Keratinocyte (primary cell): ENCODE measurements at places on chromosomes 7 and 10.

GRCh38 chr10:53977267-53977666 lies 823.8 kb downstream of the PCDH15 start:
- DNase-seq, result no peak

DNA sequence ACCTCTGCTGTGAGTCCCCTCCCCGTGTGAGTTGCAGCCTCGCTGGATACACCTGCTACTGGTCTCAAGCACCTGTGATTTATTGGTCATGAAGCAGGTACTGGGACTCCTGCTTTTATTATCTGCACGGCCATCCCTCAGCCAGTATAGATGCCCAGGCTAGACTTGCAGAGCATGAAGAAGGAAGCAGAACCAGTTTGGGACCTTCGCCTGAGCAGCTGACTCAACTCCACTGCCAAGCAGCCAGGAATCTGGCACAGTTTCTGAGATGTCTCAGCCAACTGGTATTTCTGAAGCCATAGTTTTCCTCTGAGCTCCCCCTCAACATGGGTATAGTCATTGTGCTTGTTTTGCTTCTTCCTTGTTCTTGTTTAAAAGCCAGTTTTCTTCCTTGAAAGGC lies 28.0 kb upstream of the SLC39A12 start:
- peak; percentile 85 for DNase-seq

- no peak for DNase-seq
These were observed 240.8 kb downstream of the RPS24 start for GRCh38 chr10:78274491-78274890.

- DNase-seq, result no peak
These were observed 33.4 kb upstream of the AFAP1L2 start for GRCh38 chr10:114437473-114438292.

DNA sequence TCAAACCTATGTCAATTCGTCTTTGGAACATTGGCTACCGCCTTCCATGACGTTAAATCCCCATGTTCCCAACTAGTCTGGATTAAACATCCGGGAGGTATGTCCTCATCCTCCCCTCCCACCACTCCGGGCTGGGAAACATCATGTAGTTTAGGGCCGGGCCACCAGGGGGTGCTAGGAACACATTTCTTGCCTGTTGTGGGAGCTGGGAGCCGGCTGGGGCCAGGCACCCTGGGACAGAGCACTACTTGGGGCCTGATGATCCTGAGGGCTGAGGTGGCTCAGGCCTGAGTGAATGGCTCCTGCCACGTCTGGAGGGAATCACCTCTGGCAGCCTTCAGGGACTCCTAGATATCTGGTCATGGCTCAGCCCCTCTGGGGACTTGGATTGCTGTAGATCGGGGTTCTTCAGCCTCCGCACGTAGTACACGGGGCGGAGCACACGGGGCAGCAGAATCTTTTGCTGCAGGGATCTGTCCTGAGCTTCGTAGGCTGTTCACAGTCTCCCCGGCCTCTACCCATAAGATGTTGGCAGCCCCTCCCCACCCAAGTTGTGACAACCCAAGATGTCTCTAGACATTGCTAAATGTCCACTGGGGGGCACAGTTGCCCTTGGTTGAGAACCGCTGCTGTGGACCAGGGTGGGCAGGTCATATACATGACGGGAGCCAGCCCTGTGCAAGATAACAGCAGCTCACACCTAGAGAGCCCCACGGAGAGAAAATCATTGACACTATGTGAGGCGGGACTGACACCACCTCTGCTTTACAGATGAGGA lies 141.2 kb upstream of the ZNF716 start:
- no peak for DNase-seq

DNA sequence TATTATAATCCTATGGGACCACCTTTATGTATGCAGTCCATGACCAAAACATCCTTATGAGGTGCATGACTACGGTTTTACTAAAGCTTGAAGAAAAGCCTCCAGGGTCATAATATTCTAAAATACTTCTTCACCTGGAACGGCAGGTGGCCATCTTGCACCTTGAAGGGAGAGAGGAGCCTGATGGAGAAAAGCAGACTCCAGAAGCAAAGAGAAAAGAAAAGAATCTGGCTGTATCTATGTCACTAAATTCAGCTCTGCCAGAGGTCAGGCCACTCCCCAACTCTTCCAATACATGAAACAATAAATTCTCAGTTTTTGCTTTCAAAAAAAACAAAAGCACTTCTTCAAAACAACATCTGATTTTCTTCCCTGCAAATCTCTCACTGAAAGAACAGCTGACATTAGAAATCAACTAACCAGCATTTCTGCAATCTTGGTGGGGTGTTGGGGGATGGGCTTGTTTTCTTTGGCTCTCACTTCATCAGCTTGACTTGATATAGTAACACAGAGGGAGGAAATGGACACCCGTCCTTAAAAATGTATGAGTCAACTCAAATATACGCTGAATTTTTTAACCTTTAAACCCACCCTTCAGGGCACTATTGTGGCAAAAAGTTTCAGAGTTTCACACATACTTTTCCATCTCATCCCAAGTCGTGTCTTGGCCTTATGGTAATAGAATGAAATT lies 21.7 kb downstream of the HIBADH start:
- DNase-seq, result no peak

DNA sequence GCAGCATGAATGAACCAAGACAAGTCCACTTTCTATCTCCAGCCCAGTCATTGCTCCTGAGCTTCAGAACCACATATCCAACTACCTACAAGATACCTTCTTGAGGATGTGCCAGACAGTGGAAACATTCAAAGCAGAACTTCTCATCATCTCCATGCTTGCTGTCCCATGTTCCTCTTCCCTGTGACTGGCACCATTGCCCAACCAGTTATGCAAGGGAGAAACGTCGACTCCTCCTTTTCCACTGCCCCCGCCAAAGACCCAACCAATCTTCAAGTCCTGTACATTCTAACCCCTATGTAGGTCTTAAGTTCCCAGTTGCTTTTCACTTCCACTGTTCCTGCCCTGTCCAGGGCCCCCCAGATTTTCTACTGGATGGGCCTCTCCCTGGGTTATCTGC lies 225.7 kb downstream of the RPS24 start:
- DNase-seq, result no peak

- no peak for DNase-seq
These were observed 9.4 kb downstream of the LIMK1 start for GRCh38 chr7:74092964-74093471.

DNA sequence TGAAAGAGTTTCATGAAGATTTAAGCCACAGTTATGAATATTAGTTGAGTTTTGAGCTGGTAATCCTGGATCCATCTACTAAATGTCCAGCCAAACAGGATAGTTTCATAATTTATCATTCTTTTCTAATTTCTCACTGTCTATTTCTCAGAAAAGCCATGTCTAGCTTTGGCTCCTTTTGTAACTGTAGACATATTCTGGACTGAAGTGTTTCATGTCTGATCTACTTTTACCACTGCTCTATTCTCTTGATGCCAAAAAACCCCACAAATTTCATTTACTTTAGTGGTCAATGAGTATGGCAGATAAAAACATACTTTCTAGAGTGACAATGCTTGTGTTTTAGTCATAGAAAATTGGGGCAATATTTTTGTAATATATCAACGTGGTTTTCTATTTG lies 61.2 kb downstream of the ICA1 start:
- DNase-seq, result no peak

GRCh38 chr10:36096576-36096975 lies 454.5 kb upstream of the FZD8 start:
- DNase-seq, result no peak

- no peak for DNase-seq
These were observed 63.3 kb upstream of the SMNDC1 start for GRCh38 chr10:110368002-110368401.
